ENCODE measurements at places on chromosomes 11 and 22.

- DNase-seq: no peak
These were observed 20.3 kb downstream of the CLDN5 start for GRCh38 chr22:19503869-19504268.

DNA sequence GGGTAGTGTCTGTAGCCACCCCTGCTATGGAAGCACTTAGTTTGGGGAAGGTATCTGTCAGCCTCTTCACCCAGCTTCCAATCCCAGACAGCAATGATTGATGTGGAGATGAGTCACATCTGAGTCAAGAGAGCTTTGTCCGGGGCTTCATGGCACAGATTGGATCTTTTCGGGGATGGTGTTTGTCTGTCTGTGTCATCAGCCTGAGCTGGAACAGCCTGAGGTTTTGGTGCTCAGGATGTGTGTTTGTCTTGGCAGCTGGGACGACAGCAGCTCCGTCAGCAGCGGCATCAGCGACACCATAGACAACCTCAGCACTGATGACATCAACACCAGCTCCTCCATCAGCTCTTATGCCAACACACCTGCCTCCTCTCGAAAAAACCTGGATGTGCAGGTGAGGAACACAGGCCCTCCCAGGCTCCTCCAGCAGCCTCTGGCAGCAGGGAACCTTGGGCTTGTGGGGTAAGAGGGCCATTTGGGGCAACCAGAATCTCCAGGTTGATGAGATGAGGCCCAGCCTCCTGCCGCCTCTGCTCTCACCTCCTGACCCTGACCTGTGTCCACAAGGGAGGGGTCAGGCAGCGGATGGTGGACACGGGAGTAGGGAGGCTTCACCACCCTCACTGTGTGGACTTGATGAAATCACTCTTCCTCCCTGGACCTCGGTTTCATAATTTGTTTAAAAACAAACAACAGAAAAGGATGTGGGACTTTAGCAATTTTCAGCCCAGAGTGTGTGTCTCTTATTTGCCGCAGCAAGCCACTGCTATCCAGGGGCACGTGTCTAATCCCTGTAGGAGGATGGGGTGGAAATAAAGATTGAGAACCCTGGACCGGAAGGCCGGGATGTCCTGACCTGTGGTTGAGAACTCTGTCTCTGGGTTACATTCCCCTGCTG, 124.3 kb downstream of the DBX1 start:
- DNase-seq: peak; percentile 17

DNA sequence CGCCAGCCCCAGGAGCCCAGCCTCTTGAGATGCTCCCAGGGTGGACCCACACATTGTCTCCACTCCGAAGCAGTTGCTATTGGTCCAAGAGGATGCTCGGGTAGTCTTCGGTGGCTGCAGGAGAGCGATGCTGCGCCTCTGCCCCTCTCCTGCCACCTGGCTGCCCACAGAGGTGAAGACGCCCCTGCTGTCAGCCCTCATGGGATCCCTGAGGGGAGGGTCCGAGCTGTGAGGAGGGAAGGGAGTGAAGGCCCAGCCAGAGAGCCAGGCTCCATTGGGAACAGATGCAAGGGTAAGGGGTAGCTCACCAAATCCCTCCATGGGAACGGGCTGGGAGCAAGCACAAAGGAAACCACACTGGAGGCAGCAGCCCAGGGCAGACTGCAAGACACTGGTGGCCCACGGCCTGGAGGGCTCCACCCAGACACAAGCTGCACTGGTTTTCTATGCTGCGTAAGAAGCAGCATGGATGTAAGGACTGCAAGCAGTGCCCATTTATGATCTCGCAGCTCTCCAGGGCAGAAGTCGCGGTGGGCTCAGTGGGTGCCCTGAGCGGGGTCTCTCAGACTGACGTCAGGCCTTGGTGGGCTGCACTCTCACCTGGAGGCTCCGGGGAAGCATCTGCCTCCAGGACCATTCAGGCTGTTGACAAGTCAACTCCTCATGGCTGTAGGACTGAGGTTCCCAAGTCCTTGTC, 15.7 kb downstream of the TSPAN32 start:
- no peak for DNase-seq

DNA sequence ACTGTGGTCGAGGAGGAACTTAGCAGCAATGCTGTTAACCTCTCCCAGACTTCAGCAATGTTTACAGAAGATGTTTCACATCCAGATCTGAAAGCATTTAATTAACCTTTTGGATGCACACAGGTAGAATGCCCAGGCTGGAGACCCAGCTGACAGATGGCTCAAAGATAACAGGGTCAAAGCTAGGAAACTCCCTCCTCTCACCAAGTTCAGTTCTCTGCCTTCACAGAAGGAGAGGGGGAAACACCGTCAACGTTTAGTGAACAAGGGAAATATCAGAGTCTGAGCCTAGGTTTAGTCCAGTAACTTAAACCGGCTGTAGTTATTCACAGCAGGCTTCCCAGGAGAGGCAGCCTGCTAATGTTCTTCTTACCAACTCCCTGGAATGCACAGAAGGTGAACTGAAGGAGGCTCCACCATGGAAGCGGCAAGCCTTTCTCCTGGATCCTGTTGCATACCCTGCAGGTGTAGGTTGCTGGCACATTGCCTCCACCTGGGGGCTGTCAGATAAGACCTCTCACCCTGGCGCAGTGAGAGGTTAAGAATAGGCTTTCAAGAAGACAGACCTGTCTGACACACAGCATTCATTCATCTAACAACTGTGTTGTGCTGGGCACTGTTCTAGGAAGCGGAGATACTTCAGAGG, 23.5 kb upstream of the ANKK1 start:
- no peak for DNase-seq

DNA sequence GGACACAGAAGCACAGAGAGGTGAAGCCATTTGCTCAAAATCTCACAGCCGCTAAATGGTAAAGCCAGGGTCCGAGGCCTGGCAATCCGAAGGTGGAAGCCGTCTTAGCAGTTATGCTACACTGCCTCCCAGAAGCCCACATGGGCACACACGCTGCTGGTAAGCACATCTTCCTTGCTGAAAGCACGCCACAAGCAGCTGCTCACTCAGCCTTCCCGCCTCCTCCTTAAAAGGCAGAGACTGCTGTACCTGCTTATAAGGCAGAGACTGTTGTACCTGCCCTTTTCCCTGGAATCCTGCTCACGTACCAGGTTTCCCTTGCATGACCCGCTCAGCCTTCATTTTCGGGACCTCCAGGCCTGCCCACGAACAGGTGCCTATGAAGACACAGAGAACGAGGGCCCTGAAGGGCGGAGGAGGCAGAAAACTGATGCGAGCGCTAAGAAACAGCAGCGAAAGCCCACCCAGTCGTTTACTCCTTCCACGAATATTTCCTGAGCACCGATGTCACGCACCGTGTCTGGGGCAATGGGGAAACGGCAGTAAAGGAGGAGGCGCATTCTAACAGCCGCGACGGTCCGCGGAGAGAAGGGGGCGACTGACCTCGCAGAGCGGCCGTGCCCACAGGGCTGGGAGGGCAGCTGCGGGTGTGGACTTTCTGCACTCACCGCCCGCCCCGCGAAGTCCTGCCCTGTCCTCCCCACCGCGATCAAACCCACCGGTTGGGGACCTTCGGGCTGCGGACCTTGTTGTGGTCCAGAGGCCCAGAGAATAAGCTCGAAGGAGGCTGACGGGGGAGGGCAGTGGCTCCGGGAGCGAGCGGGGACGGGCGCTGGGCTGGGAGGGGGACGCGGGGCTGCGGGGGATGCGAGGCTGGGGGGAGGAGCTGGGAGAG, 13.0 kb downstream of the SPATA19 start:
- no peak for DNase-seq

GRCh38 chr11:41102471-41102870, 357.0 kb downstream of the LRRC4C start:
- DNase-seq: no peak

DNA sequence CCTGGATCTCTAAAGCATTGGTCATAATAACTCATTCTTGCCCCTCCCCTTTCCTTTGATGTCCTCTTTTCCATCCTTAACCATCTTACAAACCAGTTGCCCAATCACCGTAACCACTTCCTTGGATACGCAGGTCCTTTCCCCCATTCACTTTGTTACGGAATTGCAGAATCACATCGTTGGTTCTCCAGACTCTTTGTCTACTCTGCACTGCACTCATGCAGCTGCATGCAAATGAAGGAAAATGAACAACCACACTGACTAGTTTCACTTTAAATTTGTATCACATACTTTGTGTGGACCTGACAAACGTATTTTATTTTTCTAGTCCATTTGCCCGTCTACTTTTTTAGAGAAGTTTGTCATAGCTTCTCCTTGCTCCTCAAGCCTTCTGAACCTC, 69.9 kb downstream of the SLC5A12 start:
- DNase-seq: no peak

- DNase-seq: no peak
These were observed 171.0 kb upstream of the ARHGAP20 start for GRCh38 chr11:110883256-110883655.

- DNase-seq: no peak
These were observed 98.4 kb downstream of the CD44 start for GRCh38 chr11:35237351-35237750.

- DNase-seq: no peak
These were observed 247.9 kb downstream of the FAM76B start for GRCh38 chr11:95541715-95542114.

- DNase-seq: no peak
These were observed 16.2 kb upstream of the MMP13 start for GRCh38 chr11:102971766-102972165.

DNA sequence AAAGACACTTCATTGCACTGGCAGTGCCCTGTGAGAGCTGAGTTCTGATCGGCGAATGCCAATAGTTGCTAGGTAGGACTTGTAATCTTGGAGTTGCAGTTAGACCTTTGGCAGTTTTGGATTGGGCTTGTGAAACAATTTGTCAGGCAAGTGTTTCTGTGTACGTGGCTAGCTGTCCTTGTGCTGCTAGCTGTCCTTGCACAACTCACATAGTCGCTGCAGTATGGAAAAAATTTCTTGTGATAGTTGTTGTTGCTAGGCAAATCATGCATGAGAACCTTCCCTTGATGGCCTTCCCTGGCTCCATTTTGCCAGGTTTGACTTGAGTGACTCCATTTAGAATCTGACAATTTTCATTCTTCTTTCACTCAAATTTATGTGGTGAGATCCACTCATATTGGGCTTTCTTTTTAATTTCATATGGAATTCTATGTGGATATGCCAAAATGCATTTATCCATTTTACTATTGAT, 140.7 kb downstream of the APIP start:
- no peak for DNase-seq

GRCh38 chr11:13358596-13359270, 81.1 kb downstream of the BMAL1 start:
- no peak for DNase-seq

- no peak for DNase-seq
These were observed 87.1 kb downstream of the FCHSD2 start for GRCh38 chr11:73055002-73055401.

- DNase-seq: no peak
These were observed 14.8 kb upstream of the PICK1 start for GRCh38 chr22:38042488-38042790.

DNA sequence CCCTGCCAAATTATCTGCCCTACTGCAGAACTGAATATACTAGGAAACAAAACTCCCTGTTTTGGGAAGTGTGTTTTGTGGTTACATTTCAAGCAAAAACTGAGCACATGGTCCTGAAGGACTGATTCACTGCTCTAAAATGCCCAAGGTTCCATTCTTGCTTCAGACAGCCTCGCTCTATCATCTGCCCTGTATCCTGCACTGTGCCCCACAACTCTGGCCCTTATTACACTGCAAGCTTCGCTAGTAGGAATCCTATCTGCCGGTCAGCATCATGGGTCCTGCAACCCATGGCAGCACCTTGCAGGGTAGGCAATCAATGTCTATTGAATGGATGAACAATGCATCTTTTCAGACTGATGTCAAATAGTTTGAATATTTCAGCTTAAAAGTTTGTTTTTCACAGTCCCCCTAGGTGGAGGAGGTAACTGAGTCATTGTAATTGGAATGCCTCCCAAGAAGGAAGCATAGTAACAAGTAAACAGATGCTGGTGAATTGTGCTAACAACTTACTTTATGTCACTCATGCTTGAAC, 21.3 kb downstream of the LAYN start:
- no peak for DNase-seq

GRCh38 chr11:64876229-64876750, 2.1 kb downstream of the EHD1 start:
- no peak for DNase-seq

DNA sequence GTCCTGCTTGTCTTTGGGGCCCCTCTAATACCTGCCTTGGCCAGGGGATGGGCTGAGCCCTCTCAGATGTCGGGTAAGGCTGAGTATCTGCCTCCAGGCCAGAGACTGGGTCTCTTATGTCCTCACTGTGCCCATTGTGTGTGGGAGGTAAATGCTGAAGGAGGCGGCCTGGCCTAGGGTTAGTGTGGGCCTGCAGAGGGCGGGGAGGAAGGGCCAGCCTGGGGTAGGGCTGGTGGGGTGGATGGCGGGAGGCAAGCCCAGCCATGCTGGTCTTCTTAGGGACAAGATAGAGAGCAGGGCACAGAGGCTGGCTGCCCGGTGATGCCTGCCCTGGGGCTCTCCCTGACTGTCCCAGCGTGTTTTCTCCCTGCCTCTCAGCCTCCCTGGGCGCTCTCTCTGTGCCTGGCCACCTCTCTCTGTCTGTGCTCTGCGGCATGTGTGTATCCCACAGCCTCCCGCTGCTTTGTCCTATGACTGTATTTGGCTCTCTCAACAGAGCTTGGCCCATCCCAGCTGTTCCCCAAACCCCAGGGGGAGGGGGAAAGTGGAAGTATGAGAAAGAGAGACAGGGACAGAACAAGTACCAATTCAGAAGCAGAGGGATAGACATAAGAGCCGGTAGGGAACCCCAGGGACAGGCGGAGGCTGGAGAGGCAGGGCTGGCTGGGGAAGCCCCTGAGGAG, 57.0 kb downstream of the PDE2A start:
- DNase-seq: no peak

DNA sequence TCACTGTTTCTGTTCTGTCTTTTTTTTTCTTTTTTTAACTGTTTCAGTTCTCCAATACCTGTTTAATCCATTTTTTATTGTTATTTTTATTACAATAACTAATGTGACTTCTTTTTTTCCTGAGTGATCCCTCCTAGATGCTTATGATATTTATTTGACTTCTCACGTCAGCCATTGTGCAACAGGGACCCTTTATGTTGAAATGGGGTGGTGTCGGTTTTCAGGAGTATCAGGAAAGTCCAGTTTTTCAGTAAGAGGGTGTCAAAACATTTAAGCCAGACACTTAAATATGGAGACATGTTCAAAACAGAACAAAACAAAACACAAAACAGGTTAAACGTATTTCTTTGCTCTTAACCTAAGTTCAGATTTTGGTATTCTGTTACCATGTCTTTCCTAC, 418.8 kb downstream of the DYNC2H1 start:
- no peak for DNase-seq

DNA sequence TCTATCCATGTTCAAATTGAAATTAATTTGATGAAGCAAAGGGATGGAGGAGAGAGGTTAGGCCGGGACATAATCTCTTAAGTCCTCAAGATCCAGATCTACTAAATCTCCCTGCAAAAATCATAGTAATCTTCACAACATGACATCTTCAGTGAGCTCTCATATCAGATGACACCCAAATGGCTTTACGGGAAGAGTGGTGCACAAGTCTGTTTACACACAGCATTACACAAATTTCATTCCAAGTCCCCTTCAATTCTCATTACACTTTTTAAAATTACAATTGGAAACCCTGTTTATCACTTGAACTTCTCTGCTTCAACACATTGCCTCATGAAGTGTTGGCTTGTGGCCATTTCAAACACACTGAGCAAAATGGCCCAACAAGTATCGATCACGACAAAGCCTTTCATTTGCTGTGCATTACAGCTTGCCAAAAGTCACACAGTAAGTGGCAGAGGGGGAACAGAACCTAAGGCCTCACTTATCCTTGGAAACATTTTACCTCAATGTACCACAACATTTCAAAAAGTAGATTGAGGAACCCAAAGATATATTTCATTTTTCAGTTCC, 17.9 kb upstream of the TPH1 start:
- peak; percentile 54 for DNase-seq
